ENCODE measurements at places on chromosomes 11 and 22. TPM values are rescaled to one million over a fixed set of nuclear protein-coding genes. Genes with fewer than 3 reads are reported as not detected.

- H3K27ac ChIP-seq = no peak overlapping the region
- H3K36me3 ChIP-seq = no peaks in the 10 kb centered on the region
These were observed 1171.3 kb downstream of the LRRC4C start for GRCh38 chr11:40287916-40288803.

- H3K36me3 ChIP-seq = no peaks in the 10 kb centered on the region
- DNase-seq = no peak
- peaks cover 1% of the 10 kb centered on the region for H3K27me3 ChIP-seq
- H3K27ac ChIP-seq = no peak overlapping the region
These were observed 116.8 kb downstream of the ARHGAP8 start for GRCh38 chr22:44869196-44869595.

GRCh38 chr11:41461057-41461681, 1.7 kb upstream of the LRRC4C start:
- peaks cover 6% of the 10 kb centered on the region for H3K27me3 ChIP-seq
- no peak for DNase-seq
- no peaks in the 10 kb centered on the region for H3K4me1 ChIP-seq

DNA sequence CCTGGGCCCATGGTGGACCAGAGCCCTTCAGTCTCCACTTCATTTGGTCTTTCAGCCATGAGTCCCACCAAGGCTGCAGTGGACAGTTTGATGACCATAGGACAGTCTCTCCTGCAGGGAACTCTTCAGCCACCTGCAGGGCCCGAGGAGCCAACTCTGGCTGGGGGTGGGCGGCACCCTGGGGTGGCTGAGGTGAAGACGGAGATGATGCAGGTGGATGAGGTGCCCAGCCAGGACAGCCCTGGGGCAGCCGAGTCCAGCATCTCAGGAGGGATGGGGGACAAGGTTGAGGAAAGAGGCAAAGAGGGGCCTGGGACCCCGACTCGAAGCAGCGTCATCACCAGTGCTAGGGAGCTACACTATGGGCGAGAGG, 4.3 kb downstream of the ZBTB16 start:
- peaks cover 22% of the 10 kb centered on the region for H3K4me1 ChIP-seq
- H3K36me3 ChIP-seq = peaks cover 6% of the 10 kb centered on the region
- no peak overlapping the region for H3K4me3 ChIP-seq
- peaks cover 31% of the 10 kb centered on the region for H3K27me3 ChIP-seq
- DNase-seq = no peak

DNA sequence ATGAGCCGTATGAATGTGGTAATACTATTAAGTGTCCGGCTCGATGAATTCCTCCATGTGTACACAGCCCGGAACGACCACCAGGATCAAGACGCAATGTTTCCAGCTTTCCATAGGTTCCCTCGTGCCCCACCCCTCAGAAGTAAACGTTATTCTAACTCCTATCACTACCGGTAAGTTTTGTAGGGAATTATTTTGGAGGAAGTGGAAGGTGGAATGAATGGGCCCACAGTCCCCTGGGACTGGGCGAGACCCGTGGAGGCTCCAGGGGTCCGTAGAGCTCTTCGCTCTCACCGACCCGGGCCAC, 720 bp upstream of the FAR1 start:
- H3K27ac ChIP-seq = peak overlapping the region; percentile 74
- H3K4me3 ChIP-seq = peak overlapping the region; percentile 74
- H3K27me3 ChIP-seq = peaks cover 7% of the 10 kb centered on the region
- H3K4me1 ChIP-seq = peaks cover 40% of the 10 kb centered on the region

GRCh38 chr11:32094923-32095322, 4.0 kb downstream of the RCN1 start:
- H3K36me3 ChIP-seq = peaks cover 41% of the 10 kb centered on the region
- no peak overlapping the region for H3K27ac ChIP-seq
- H3K27me3 ChIP-seq = no peaks in the 10 kb centered on the region
- no peak overlapping the region for H3K4me3 ChIP-seq

DNA sequence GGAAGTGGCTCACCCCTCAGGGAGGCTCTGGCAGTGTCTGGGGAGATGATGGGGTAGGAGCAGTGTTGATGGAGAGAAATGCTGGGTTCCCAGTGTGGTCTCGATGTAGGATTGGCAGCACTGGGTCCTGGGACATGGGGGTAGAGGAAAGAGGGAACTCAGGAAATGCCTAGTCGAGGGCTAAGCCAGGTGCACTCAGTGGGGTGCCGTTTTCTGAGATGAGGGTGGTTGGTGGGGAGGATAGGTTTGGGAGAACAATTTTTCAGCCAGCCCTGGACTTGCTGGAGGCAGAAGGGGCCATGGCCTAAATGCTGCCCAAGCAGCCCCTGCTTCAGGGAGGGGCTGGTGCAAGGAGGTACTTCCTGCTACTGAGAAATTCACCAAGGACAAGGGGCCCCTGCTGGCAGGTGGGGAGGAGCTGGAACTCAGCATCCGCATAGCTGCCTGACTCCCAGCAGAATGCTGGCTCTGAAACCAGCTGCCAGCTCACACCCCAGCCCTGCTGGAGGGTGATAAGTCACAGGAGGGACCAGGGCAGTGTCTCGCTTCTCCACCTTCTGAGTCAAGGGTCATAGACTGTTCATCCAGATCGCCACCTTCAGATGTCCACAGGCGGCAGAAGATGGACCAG, 6.0 kb downstream of the CCDC157 start:
- no peak overlapping the region for H3K4me3 ChIP-seq
- DNase-seq = no peak
- peaks cover 4% of the 10 kb centered on the region for H3K4me1 ChIP-seq
- peaks cover 2% of the 10 kb centered on the region for H3K36me3 ChIP-seq
- no peaks in the 10 kb centered on the region for H3K27me3 ChIP-seq
- H3K27ac ChIP-seq = no peak overlapping the region

The HBE1 gene
- total RNA-seq = not detected
